ENCODE measurements at places on chromosomes 5 and 9.
A peak's percentile ranks its signal among the peaks of the same experiment; 100 is the strongest.

- DNase-seq, result no peak
Measured at GRCh38 chr5:87541676-87542075, 128.9 kb upstream of the CCNH start.

GRCh38 chr5:172858990-172859811 is 25.1 kb downstream of the ERGIC1 start:
- DNase-seq, result no peak

DNA sequence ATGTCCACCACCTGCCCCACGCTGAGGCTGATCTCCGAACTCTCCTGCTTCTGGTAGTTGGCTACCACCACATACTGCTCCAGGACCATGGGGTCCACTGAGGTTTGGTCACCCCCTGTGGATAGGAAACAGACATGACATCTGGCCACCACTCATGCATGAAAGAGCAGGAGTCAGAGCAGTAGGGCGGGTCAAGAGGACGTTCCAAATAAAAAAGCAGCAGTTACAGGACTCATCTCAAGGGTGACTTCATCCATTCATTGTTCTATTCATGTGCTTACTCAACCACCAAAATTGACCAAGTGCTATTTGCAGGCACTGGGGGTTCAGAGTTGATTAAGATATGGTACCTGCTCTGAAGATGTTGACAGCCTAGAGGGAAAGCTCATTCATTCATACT is 79.2 kb upstream of the UBTD2 start:
- no peak for DNase-seq

DNA sequence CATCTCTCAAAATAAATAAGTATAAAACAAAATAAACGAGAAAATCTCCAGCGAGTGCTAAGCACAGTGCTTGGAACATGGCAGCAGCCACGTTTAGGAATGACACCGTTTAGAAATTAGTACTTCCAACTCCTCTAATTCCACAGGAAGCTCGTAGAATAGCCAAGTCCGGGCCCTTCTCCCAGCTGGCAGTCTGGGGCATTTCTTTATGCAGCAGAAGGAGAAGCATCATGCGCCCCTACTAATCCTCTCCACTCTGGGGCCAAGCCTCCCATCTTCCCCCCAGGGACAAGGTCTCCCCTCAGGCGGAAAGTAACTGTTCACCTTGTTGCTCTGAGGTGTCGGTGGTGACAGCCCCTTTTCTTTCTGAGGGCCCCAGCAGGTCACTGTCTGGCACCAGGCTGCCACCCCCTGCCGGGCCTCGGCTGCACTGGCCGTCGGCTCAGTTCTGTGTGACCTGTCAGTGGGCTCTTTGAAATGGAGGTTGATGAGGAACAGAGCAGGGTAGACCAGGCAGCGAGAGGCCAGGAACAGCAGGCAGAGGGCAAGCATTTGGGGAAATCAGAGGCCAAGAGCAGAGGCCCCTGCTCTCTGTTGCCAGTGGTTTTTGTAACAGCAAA is 113.5 kb upstream of the WWC1 start:
- no peak for DNase-seq

DNA sequence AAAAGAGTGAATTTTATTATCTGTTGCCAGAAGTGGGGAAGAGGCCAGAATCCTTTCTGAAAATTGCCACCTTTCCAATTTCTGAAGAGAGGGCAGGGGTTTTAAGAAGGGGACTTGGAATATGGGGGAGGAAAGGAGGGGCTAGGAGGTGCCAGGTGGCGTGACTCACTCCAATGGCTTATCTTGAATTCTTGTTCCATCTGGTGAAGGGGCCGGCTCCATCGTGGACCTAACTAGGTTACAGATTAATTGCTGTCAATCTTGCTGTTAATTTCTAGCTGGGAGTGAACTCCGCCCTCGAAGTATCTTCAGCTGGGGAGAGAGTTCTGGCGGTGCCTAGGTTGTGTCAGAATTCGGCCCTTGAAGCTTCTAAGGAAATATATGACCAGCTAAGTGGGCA is 138.7 kb downstream of the YTHDC2 start:
- no peak for DNase-seq

GRCh38 chr5:170363671-170364070 is 25.5 kb downstream of the KCNMB1 start:
- no peak for DNase-seq

- no peak for DNase-seq
Measured at GRCh38 chr5:102450313-102450990, 48.3 kb downstream of the SLCO6A1 start.

DNA sequence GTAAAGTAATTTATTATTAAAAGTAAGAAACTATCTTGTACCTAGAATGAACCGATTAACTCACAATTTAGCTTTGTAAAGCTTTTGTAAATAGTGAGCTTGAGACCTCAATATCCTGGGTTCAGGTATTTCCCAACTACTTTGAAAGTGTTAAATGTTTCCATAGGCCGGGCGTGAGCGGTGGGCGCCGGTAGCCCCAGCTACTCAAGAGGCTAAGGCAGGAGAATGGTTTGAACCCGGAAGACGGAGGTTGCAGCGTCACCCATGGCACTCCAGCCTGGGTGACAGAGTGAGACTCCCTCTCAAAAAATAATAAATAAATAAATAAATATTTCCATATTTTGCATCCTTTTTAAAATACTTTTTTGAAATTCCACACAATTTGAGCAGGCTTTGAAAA is 1.5 kb upstream of the ANKH start:
- DNase-seq, result peak; percentile 15

- DNase-seq, result no peak
Measured at GRCh38 chr5:126801174-126801991, 24.4 kb downstream of the LMNB1 start.

- no peak for DNase-seq
Measured at GRCh38 chr9:134723491-134724190, 82.0 kb downstream of the COL5A1 start.

DNA sequence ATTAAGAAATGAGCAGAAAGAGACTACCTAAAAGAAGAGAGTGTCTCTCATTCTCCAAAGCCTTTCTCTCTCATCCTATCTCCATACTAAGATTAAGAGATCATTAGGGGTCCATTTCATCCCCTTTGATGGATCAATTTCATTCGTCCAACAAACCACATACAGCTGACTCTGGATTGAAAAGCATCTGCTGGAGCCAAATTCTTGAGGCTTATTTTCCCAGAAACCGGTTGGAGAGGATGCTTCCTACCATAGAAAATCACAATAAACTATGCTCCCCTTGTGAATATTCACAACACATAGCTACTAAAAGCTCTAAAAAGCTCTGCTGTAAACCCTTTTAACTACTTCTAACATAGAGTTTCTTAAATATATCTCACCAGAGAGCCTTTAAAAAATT is 755.0 kb upstream of the ZNF608 start:
- no peak for DNase-seq

DNA sequence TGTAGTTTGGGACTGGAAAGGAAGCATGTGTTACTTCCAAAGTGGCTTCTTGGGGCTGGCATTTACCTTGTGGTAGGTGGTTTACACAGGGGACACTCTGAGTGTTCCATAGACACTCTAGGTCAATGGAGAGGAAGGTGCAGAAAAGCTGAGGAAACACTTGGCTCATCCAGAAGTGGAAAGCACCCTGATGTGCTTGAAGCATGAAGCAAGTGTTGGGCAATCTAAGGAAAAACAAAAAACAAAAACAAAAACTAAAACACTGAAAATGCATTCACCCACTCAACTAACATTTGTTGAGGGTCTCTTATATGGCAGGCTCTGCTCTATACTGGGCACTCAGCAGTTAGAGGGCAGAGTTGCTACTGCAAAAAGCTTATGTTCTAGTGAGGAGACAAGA is 2.9 kb upstream of the ERAP2 start:
- DNase-seq, result no peak

- DNase-seq, result no peak
Measured at GRCh38 chr5:132469380-132470009, 21.1 kb downstream of the IRF1 start.

DNA sequence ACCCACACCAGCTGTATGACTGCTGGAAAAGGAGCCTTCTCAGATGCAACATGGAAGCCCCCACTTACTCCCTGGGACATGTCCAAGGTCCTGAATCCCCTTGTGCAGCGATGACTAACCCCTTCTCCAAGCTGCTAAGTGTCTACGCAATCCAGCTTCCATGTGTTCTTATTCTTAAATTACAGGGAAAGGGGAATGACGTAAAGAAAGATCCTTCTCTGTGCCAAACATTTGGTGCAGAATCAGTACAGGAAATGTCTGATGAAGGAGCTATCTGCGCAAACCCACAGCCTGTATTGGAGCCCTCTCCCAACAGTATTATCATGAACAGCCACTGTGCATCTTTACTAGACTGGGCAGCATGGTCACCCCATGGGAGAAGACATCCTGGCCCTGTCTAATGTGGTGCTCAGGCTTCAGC is 183.2 kb downstream of the FRMD3 start:
- DNase-seq, result no peak

- DNase-seq, result no peak
Measured at GRCh38 chr9:29796291-29796952, 2223.1 kb upstream of the C9orf72 start.
